ENCODE measurements at places on chromosomes 16 and 17.

DNA sequence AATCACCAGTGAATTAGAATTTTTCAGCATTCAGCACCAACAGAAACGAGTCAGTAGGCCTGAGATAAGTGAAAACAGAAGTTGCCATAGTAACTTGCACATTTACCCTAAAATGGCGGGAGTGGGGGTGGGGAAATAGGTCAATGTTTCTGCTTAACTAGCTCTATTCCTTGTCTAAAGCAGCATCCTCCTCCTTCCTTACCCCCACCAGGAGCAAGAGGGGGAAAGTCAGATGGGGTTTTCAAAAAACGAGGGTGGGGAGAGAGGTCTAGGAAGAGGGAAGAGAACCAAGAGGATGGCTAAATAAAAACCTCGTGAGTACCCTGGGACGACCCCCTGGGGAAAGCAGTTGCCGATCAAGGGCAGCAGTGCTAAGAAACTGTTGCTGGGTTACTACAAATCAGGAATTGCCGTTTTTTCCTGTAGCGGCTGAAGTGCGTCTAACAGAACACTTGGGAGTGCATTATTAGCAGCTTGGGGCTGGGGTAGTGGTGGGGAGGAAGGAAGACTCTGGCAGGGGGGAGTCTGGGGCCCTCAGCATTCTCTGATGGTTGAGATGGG is 34.4 kb upstream of the MNT start:
- no peak for DNase-seq

DNA sequence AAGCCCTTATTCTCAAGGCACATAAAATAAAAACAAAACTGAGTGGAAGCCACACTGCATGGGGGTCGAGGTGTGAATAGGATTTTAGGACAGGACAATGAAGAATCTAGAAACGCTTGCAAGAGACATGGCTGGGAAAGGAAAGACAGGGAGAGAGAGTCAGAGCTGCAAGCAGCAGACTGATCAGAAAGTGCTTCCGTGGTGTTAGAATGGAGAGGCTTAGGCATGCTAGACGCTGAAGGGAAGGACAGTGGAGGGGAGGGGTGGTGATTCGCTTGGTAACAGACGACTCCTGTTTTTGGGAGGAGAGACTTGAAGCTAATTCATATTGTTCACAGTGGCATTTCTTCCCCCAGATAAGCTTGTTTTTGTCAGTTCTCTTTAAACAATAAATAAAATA is 173.5 kb downstream of the AIPL1 start:
- no peak for DNase-seq

DNA sequence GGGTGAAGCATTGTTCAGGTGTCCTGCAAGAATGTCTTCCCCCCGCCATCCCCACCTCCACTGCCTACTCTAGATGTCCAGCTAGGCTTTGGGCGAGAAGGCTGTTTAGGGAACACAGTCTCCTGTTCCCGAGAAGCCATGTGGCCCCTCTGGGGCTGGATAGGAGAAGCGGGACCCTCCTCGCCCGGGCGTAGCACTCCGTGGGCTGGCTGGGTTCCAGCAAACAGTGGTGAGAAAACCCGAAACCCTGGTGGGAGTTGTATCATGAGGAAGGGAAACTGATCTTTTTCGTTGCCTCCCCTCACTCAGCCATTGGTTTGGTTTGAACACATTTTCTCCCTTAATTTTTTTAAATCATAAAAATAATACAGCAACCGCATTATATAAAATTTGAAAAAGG is 56.6 kb downstream of the IRF8 start:
- DNase-seq, result no peak

GRCh38 chr17:22277595-22277994 is 585.3 kb downstream of the KCNJ18 start:
- no peak for DNase-seq

- no peak for DNase-seq
These were observed 13.3 kb upstream of the SLC6A4 start for GRCh38 chr17:30248786-30249185.

GRCh38 chr16:48128769-48129168 is 27.0 kb downstream of the ABCC12 start:
- no peak for DNase-seq

Measured in T follicular helper cell (primary cell).